Activated CD4-positive, alpha-beta T cell treated with anti-CD3 and anti-CD28 coated beads, Interleukin-2, amount 10 ng/mL, durations not matched to agents 24 days and 14 days (primary cell): ENCODE measurements at places on chromosomes 12 and 14.

GRCh38 chr12:93798279-93799151 lies 121.3 kb downstream of the CRADD start:
- no peak for DNase-seq

DNA sequence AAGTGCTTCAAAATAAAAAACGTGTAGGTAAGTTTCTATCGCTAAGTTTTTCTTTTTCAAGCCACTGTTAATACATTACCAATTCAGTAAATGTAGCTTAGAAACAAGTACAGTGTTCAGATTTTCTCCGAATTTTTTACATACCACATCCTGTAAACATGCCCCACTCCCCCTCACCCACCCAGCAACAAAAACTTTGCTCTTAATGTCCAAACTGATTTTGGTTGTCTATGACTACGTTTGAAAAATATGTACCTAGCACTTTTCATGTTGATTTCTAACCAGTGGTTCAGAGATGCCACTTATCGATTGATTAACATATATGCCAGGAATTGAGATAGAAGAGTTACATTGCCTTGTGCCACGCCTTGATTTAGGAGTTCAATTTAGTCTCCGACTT lies 663 bp upstream of the LIN7A start:
- DNase-seq: no peak

GRCh38 chr14:77556946-77557345 lies 58.3 kb upstream of the ISM2 start:
- no peak for DNase-seq

GRCh38 chr14:65187421-65188049 lies 85.2 kb upstream of the MAX start:
- no peak for DNase-seq
